Frontal cortex (tissue), 4 donors: ENCODE measurements at places on chromosomes 16 and 17. TPM values are rescaled to one million over a fixed set of nuclear protein-coding genes. Genes with fewer than 3 reads are reported as not detected.
A peak's percentile ranks its signal among the peaks of the same experiment; 100 is the strongest.

CRISPLD2 gene
- total RNA-seq: 3.3 TPM

RHBDL1 gene
- total RNA-seq: 2.0 TPM

CSNK1D gene
- total RNA-seq: 22.8 TPM

KRT36 gene
- not detected for total RNA-seq

CCL15 gene
- not detected for total RNA-seq

ADGRG1 gene
- total RNA-seq: 19.6 TPM

GGT6 gene
- not detected for total RNA-seq

SIAH1 gene
- total RNA-seq: 223 TPM

ENPP7 gene
- not detected for total RNA-seq

MYH11 gene
- 1.2 TPM for total RNA-seq

CBLN1 gene
- total RNA-seq: 25.3 TPM

DNA sequence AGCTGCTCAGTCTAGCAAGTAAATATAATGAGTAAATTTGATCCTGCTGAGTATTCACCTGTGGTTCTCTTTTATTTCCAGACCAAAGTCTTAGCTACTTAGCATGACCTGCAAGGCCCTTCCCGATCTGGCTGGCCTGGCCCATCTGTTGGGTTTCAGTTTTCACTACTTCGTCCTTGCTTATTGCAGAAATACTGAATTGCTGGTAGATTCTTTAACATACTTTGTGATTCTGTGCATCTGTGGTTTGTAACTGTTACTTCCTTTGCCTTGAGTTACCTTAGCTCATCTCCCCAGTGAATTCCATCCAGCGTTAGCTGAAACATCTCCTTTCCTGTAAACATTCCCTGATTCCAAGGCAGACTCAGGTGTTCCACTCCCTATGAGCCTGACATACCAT, 131.1 kb downstream of the PHKB start:
- no peak for DNase-seq

GRCh38 chr16:11909653-11910545, 5.9 kb downstream of the GSPT1 start:
- no peak for DNase-seq

GRCh38 chr16:77468831-77469230, 34.0 kb upstream of the ADAMTS18 start:
- no peak for DNase-seq

DNA sequence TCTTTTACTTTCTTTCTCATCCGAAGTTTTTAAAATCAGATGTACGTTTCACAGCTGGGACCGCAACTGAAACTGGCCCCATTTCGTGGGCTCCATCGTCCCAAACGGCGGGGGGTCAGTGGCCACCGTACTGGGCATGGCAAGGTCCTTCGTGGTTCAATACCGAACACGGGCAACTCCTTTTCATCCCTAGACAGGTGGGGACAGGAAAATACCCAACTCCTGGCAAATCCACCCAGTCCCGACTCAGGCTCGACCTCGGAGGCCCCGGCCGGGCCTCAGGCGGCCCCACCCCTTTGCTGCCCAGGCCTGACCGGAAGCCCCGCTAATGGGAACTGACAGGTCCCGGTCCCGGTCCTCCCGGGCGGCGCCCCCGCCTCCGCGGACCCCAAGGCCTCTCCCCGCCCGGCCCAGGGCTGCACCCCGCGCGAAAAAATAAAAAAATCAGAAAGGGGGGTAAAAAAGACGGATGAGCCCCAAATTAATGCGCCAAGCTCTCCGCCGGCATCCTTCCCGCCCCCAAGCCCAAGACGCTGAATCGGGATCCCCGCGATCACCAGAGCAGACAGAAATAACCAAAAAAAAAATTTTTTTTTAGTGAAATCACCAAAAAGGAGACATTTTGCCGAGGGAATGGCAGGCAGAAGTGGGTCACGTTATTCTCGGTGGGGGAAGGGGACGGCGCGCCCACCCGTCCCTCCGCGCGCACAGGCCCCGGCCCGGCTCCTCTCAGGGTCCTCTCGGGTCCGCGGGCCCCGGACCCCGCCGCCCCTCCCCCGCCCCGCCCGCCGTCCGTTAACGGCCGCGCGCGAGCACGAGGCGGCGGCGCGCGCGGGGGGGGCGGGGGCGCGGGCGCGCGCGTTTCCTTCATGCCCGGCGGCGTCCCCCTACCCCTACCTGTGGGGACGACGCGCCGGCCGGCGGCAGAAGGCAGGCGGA, 562 bp downstream of the ZC3H7A start:
- peak; percentile 49 for DNase-seq

- DNase-seq: no peak
These were observed 9.4 kb downstream of the SNX20 start for GRCh38 chr16:50671644-50672260.

GRCh38 chr17:44121997-44122815, 1.2 kb downstream of the HDAC5 start:
- no peak for DNase-seq

DNA sequence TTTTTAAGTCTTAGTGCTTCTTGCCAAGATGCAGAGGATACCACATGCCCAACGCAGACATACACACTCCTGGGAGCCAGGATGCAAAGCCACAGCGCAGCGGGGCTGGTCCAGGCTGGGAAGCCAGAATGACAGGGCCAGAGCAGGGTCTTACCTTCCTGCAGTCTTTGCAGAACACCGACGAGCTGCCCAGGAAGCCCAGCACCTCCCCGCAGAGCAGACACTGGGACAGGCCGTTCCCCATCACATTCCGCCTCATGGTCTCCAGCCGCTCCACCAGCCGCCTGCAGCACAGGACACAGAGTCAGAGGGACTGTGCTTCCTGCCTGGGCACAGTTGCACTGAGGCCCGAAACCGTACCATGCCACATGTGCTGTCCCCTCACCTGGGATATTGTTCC, 33.3 kb downstream of the RPH3AL start:
- no peak for DNase-seq

DNA sequence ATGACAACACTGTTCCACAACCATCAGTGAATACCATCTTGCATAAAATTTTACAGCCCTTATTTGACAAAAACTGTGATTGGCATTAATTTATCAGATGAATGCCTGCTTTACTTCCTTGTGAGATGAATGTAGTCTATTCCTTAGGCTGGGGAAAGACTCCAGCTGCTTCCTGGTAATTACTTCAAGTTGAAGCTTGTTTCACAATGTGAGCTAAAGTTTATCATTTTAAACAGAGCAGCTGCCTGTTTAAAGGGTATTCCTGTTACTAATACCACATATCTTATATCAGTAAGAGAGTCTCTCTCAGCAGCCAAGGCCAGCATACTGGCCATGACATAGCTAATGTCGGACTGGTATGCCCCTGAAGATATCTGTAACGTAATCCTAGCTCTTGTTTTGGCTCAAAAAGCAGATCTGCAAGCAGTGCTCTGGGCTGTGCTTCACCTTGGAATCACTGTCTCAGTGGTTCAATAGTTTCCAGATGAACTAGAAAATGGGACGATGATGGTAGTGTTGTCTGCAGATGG, 13.2 kb upstream of the ARL2BP start:
- no peak for DNase-seq

DNA sequence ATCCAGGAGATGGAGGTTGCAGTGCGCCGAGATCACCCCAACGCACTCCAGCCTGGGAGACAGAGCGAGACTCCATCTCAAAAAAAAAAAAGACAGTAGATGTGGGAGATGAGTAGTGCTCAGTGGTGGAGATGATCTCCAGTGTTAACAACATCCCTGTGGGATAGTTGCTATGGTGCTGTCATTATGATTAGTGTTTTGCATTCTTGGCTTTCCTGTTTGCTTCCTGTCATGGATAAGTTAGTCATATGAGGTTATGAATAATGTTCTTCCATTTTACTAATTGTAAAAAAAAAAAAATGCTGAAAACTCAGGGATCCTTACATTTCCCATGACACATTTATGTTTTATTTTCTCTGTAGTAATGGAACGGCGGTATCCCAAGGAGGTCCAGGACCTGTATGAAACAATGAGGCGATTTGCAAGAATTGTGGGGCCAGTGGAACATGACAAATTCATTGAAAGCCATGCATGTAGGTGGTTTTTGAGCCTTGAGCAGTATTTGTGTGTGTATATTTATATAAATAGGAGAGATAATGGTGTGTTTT, 24.5 kb upstream of the DUSP14 start:
- no peak for DNase-seq

GRCh38 chr16:3716831-3717234, 491 bp downstream of the TRAP1 start:
- DNase-seq: no peak

DNA sequence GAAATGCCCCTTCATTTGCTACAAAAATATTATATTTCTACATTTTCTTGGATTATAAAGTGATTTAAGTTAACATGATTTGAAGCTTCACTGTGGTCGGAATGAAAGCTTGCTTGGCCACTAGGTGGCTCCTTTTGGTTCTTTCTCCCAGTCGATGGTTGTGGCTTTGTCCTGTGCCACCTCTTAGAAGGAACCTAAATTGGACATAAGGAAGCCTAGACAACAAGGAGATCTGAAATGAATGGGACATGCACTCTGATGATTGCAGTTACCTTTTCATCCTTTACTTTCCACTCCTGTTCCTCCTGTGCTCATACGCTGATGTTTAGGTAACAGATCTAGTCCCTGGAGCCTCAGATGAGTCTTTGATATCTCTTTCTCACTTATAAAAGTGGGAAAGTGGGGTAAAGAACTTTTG, 39.2 kb downstream of the FTO start:
- no peak for DNase-seq

DNA sequence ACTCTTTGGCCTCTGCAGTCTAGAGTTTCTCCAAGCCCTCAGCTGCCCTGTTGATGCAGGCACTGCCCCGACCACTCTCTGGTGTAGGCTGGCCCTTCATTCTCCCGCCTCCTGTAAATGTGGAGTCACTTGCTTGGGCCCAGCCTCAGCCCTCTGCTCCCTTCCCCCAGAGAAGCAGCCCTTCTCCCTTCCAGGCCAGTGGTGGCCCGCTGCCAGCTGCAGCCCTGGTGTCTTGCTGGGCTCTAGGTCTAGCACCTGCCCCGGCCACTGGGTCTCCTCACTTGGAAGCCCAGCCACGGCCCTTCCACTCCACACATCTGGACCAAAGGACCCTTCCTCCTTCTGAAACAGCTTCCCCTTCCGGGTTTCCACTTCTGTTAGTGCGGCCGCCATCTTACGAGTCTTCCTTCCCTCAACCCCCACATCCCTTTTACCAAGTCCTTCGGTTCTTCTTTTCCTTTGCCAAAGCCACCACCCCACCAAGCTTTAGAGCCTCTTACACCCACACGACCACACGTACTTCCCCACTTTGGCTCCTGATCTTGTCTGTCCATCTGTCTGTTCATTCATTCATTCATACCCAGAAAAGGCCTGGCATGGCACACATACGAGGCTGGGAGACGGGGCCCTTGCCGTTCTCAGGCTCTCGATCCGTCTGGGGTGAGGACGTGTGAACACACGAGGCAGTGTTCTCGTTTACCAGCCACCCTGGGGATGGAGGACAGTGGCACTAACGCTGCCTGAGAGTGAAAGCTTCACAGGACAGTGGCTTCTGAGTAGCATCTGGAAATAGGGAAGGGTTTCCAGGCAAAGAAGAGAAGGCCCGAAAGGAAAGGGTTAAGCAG, 68.0 kb downstream of the ABR start:
- DNase-seq: no peak

DNA sequence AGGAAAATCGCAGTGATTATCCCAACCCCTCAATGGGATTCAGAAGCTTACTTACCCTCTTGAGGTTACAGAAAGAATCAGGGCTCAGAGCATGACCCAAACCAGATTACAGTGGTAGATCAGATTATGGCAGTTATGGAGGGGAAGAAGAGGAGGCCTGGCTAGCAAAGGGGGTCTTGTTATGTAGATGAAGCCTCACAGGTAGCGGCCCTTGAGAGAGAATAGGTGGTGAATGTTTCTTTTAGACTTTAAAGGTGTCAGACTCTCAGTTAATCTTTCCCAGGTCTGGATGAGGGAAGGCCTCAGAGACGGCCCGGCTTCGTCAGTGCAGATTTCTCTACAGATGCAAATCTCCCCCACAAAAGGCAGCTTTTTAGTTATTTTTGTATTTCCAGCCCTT, 15.6 kb downstream of the RNF112 start:
- no peak for DNase-seq

- DNase-seq: no peak
These were observed 250.7 kb upstream of the MON1B start for GRCh38 chr16:76940251-76940650.

- no peak for DNase-seq
These were observed 4.2 kb downstream of the KRT24 start for GRCh38 chr17:40699371-40699770.

GRCh38 chr17:17740615-17741348, 59.5 kb downstream of the RAI1 start:
- DNase-seq: no peak

GRCh38 chr17:16189791-16190348, 25.5 kb downstream of the NCOR1 start:
- DNase-seq: no peak

- DNase-seq: no peak
These were observed 10.4 kb upstream of the NAT9 start for GRCh38 chr17:74786431-74787055.

DNA sequence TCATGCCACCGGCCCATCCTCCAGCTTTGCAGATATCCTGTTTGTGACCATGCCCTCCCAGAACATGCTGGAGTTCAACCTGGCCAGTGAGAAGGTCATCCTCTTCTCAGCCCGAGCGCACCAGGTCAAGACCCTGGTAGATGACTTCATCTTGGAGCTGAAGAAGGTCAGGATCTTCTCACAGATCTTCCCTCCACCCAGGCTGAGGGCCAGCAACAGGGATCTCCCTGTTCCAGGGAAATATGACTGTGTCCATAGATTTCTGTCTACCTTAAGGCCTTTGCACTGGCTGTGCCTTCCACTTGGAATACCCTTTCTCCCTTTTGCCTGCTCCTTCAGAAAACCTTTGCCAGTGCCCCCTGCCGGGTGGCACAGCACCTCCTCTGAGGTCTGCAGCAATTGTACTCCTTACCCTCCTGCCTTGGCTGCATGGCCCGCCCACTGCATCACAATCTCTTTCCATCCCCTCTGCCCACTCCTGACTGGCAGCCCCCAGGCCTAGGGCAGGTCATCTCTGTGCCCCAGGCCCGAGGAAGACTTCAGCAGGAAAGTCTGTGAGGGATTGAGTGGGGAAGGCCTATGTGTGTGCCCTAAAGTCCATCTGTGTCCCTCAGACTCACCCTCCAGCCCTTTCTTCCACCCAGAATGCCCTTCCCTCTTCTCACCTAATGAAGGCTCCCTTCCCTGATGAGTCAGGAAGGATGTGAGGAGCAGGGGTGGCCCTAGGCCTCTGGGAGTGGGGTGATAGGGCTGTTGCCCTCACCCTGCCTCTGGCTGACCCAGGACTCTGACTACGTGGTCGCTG, 27.3 kb upstream of the ALKBH5 start:
- DNase-seq: no peak

GRCh38 chr16:15576960-15577958, 65.7 kb downstream of the MARF1 start:
- no peak for DNase-seq

- DNase-seq: no peak
These were observed 33.2 kb downstream of the WDR59 start for GRCh38 chr16:74951681-74952080.

DNA sequence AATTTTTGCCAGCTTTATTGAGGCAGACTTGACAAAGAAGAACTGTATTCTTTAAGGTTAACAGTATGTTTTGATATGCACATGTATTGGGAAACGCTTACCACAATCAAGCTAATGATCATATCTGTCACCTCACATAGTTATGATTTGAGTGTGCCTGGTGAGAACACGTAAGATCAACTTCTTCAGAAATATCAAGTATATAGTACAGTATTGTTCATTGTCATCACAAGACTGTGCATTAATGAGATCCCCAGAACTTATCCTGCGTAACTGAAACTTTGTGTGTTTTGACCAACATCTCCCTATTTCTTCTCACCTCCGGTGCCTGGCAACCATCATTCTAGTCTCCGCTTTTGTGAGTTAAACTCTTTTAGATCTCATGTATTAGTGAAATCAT, 756.4 kb upstream of the EEF2KMT start:
- DNase-seq: no peak
